Stimulated activated CD8-positive, alpha-beta memory T cell treated with anti-CD3 and anti-CD28 coated beads, Interleukin-4, amount 100 ng/mL, for 1 hour (primary cell): ENCODE measurements at places on chromosomes 3 and 15.

DNA sequence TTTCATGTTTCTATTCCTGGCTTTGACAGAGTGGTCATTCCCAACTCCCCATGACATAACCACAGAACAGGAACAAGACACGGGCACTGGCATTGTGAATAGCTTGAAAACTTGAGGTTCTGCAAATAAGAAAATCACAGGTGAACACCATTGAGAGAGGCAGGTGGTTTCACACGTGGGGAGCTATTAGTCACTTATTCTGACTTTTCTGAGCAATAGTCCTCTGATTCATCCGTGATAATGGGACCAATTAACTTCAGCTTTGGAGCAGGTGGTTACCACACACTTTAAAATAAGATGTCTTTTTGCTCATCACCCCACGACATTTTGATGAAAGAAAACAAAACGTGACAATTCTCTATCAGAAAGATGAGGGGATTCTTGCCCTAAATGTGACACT is 224.7 kb downstream of the KLF13 start:
- no peak for DNase-seq

- no peak for DNase-seq
These were observed 810.2 kb upstream of the ALCAM start for GRCh38 chr3:104556372-104557078.

DNA sequence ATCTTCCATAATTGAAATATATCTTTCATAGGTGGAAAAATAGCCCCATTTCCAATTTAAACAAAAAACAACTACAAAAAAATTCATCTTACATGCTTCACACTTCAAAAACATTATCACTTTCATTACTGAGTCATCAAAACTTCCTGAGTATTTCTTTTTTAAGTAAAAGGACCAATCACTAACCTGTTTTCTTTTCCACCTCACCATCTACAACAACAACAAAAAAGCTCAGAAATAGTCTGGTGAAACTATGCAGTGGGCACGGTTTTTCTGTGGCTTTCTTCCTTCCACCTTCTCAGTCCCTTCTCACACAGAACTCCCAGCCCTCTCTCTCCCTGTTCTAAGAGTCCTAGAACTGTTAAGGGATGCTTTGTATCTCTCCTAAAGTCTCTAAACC is 20.3 kb upstream of the TNIK start:
- DNase-seq = no peak

GRCh38 chr3:148975248-148975647 is 16.1 kb upstream of the GYG1 start:
- DNase-seq = no peak

DNA sequence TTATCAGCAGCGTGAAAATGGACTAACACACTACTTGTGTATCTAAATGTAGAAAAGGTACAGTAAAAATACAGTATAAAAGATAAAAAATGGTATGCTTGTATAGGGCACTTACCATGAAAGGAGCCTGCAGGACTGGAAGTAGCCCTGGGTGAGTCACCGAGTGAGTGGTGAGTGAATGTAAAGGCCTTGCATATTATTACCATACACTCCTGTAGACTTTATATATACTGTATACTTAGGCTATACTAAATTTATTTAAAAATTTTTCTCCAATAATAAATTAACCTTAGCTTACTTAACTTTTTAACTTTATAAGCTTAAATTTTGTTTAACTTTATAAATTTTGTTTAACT is 67.2 kb upstream of the TSPAN3 start:
- DNase-seq = no peak

DNA sequence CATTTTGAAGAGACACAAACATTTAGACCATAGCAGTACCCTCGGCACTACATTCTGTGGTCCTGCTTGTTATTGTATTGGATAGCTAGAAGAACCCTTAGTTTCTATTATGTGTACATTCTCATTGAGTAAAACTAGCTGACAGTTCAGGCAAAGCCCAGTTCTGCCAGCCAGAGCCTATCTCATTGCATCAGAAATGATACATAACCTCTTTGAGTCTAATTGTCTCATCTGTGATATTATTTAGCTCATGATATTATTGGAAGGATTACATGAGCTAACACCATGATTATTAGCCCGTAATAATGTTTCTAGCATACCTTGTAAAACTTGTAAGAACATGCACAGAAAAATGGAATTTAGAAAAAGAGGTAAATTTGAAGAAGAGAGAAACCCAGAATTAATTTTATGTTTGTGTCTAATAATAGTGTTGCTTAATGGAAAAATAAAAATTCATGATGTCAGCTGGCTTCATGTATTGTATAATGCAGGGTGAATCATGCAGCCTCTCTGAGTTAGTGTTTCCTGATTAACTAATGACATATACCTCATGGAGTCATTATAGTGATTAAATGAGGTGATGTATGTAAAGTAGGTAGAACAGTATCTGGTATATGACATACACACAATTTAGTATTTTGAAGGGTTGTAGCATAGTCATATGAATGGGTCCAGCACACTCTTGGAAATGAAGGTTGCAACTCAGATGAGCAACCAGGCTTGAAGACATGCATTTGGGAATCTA is 339.4 kb upstream of the GRM7 start:
- DNase-seq = no peak

DNA sequence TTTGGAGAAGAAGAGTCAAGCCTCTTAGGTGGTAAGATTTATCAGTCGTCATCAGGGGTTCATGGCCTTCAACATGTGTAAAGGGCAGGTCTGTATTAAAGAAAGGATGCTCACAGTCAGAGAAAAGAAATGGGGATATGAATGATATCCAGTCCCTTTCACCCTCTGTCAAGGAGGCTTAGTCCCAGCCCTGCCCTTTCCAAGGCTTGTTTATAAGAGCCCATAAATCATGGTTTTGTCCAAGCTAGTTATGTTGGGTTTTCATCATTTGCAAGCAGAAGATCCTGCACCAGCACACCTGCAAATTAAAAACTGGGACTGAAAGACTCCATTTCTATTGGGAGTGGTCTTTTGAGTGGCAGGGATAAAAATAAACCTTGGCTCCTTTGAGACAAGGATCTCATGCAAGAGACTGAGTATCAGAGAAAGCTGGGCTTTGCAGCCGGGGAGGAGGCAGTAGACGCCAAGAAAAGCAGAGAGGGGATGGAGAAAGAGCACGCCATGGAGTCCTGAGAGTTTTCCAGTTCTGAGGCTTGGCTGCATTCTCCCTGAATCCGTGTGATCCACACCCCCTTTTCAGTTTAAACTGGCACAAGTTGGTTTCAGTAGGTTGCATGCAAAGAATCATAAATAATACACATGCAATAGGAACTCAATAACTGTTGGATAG is 12.6 kb upstream of the PDIA5 start:
- no peak for DNase-seq

DNA sequence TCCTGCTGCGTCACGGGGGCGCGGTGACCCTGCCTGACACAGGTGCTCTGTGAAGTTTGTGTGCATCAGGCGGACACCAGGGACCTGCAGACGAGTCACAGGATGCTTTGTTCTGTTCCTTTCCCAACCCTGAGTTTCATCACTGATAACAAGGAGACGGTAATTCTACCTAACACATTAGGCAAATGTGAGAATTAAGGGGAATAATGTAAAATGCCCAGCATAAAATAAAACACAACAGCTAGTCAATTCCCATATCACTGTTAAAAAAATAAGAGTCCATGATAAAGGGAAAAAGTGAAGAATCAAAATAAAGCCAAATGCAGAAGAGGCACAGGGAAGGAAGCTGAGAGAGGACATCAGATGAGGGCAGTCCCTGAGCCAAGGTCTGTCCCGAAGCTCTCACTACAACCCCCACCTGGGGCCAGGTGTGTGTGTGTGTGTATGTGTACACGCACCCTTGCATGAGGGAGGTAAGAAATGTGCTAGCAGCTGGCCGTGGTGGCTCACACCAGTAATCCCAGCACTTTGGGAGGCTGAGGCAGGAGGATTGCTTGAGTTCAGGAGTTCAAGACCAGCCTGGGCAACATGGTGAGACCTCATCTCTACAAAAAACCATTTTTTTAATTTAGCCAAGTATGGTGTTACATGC is 27.5 kb downstream of the PLA2G4D start:
- no peak for DNase-seq

DNA sequence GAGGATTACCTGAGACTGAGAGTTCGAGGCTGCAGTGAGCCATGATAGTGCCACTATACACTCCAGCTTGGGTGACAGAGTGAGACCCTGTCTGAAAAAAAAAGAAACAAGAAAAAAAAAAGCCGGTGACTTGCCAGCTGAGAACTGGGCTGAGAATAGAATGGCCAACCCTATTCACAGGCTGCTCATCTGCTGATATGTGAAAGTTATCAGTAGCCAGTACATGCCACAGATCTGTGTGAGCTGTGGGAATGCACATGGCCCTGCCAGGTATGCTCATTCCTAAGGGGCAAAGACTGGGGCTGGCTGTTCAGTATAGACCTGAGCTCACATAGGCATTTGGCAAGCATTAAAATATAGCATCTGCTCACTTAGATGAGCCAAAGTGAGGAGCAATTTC is 30.9 kb downstream of the IL20RB start:
- DNase-seq = no peak

- DNase-seq = no peak
These were observed 96.4 kb downstream of the IL12A start for GRCh38 chr3:160084998-160085397.

GRCh38 chr3:176523114-176523513 is 674.2 kb downstream of the TBL1XR1 start:
- no peak for DNase-seq

DNA sequence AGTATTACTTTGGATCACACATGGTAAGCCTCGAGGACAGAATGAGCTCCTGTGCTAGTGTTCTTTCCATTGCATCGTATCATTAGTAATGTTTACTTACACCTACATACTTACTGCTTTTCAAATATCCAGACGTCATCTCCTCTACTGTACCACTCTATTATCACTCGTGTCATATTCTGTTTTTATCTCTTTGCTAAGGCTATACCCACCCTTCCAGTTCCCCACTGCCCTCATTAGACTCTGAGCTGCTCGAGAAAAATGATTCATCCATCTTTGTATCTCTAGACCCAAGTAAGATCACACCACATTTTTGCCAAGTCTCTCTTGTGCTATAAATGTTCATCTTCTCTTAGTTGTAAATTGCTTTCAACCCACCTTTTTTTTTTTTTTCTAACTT is 245.7 kb downstream of the TIGIT start:
- no peak for DNase-seq

- DNase-seq = no peak
These were observed 11.5 kb downstream of the SEMA7A start for GRCh38 chr15:74422265-74422651.

DNA sequence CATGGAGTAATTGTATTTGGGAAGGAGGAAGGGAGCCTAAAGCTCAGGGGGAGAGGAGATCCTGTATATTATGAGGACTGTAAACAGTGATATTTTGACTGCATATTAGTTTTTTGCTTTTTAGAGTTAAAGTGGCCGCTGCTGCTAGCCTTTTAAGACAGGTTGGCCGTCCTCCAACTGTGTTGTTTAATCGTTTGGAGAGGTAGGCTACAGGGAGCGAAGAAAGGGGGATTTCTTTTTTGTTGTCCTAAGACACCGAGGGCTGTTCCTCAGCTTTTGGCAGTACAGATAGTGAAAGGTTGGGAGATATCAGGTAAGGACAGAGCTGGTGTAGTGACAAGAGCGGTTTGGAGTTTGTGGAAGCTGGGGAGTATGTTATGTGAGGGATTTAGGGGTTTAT is 38.2 kb upstream of the RNF7 start:
- no peak for DNase-seq

GRCh38 chr3:150293401-150294001 is 114.6 kb upstream of the TSC22D2 start:
- DNase-seq = no peak

GRCh38 chr3:134320749-134321148 is 53.5 kb downstream of the AMOTL2 start:
- DNase-seq = no peak

DNA sequence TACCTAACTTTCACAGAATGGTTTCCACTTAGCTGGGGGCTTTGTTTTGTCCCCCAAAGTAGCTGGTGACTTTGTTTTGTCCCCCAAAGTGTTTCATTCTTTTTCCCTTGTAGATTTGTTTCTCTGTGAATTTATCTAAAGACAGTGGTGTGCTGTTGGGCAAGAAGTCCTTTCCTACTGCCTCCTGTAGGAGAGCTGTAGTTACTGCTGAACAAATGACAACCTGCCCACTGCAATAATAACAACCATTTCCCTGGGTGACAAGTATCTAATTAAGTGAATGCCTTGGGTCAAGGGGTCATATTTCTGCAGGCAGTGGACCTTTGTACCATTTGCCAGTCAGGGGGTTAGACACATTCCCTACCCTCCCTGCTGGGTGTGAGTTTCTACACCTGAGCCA is 125.4 kb upstream of the BFSP2 start:
- no peak for DNase-seq

DNA sequence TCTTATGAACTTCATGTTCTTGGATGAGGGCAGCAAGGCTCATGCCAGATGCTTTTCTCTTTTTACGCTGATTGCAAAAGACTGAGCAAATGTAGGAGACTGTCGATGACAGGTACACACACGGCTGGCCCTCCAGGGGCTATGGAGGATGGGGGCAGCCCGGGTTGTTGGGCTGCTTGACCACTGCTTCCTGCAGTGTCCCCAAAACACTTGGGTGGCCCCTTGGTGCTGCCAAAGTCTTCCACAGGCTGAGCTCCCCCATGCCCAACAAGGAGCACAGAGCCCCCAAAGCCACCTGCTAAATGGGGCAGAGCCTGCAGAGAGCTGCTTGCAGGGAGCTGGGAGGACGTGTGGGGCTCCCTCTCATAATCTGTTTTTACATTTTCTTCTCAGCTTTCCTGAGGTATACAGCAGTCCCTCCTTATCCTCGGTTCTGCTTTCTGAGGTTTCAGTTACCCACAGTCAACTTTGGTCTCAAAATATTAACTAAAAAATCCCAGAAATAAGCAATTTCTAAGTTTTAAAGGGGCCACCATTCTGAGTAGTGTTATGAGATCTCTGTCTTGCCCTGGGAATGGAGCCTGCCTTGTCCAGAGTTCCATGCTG is 7.3 kb downstream of the PRR23E start:
- no peak for DNase-seq

GRCh38 chr15:54482251-54482650 is 504.0 kb downstream of the UNC13C start:
- no peak for DNase-seq

GRCh38 chr3:42802876-42803413 is 1.3 kb downstream of the HIGD1A start:
- DNase-seq = no peak

DNA sequence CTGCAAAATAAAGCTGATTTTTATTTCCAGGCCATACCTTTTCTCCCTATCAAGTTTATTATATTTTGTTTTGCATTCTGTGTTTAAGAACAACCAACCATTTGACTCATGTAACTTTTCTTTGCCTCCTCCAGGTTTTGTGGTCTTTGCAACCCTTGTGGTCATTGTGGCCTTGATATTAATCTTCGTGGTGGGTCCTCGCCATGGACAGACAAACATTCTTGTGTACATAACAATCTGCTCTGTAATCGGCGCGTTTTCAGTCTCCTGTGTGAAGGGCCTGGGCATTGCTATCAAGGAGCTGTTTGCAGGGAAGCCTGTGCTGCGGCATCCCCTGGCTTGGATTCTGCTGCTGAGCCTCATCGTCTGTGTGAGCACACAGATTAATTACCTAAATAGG is 27.6 kb downstream of the NIPA2 start:
- DNase-seq = no peak

DNA sequence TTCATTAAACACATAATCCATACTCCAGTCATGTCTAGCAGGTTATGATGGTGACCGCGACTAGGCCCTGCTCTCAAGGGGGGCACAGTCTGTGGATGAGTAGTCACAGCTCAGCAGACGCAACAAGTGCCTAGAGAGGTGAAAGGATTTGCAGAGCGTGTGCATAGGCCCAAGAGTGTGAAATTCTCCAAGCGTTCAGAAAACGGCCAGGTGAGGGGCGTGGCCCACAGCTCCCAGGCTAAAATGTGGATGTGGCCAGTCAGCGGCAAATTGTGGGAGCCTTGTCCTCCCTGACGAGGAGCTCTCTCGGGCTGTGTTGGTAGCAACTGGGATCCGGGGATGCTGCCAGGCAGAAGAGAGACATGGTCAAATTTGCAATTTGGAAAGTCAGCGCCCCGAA is 46.4 kb upstream of the TSEN2 start:
- DNase-seq = no peak
